ENCODE measurements at places on chromosomes 1 and 21.

DNA sequence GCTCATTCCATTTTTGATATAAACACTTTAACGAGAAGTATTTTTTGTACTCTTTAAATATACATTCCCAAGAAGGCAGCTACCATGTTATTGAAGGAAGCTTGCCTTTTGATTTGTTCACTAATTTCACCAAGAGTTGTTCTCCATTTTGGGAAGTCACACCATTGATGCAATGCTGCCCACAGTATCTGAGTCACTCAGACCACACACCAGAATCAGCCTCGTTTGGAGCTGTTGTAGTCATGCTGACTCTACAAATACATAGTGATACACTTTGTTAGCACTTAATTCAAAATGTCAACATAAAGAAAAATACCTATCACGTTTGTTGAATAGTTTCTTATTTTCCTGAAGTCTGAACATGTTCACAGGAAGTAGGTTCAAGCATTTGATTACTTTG, 78.7 kb downstream of the PAPPA2 start:
- DNase-seq: no peak

- no peak for DNase-seq
These were observed 34.7 kb upstream of the CLSTN1 start for GRCh38 chr1:9858293-9859035.

DNA sequence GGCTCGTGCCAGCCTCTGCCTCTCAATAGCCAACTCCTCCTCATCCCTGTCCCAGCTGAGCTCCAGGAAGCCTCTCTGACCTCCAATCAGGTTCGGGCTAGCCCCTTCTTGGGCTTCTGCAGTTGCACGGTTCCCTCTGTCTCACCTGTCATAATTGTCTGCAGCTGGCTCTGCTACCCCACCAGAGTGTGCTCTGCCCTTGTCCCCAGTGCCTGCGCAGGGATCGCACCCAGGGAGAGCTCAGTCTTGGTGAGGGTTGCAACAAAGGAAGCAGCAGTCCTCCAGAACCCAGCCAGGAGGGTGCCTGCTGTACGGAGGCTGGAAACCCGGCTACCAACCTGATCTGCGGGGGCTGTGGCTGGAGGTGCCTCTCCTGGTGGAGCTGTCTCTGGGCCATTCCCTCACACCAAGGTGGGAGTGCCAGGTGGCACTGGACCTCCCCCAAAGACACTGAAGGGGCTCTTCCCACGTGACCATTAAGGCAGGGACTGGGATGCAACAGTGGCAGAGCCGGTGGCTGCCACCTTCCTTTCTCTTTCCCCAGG, 63.5 kb upstream of the DMRTB1 start:
- DNase-seq: no peak

- DNase-seq: no peak
These were observed 103.4 kb upstream of the KCNE2 start for GRCh38 chr21:34260277-34261008.

DNA sequence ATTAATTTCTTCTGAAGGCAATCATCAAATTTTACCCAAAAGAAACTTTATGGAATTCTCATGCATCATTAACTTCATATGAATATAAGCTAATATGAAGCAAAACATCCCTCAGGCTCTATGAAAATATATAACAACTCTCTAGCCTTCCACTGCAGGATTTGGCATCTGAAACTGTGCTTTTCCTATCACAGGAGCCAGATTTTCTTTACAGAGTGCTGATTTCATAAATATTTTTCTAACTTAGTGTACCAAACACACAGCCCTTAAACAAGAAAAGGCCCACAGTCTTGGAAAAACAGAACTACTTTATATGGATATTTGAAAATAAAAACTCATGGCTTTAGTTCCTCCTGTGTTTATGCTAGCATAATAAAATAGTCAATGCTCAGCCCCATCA, 559.5 kb upstream of the CHRM3 start:
- no peak for DNase-seq

DNA sequence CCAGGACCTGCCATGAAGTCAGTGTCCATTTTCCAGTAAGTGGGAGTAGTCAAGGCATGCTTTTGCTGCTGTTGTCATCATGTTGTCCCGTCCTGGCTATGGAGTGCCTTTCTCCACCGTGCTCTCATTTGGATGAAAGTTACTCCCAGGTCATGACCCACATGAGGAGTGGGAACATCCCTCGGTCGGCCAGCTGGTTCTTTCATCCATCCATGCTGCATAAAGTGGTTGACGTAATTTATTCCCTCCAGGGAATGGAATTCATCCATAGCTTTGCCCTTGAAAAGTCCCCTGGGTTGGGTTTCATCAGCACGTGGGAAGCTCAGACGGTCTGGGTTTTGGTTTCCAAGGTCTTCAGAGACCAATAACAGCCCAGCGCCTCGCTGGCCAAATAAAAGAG, 11.6 kb downstream of the PLA2G2A start:
- no peak for DNase-seq

- no peak for DNase-seq
These were observed 929 bp downstream of the SUMO3 start for GRCh38 chr21:44816761-44817505.

All from occipital lobe (tissue), 3 donors.